ENCODE measurements at places on chromosomes 6 and 20.
A peak's percentile ranks its signal among the peaks of the same experiment; 100 is the strongest.

GRCh38 chr6:125232466-125232865 is 69.3 kb downstream of the HDDC2 start:
- DNase-seq, result no peak

GRCh38 chr20:37523911-37524700 is 3.1 kb downstream of the NNAT start:
- DNase-seq, result no peak

DNA sequence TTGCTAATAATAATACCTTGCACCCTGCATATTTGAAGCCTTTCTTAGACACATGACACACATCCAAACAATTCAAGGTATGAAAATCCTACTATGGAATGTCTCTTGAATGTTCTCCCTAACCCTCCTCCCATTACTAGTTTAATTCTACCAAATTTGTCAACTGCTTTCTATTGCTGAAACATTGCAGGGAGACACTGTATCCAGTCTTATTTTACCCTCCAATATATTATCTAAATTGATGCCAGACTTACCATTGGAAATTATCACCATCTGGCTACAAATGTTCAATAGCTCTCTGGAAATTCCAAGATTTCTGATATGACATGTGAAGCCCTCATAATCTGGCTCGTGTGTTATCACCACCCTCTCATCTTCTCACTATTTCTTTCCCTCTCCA is 1027.3 kb upstream of the CITED2 start:
- DNase-seq, result no peak

DNA sequence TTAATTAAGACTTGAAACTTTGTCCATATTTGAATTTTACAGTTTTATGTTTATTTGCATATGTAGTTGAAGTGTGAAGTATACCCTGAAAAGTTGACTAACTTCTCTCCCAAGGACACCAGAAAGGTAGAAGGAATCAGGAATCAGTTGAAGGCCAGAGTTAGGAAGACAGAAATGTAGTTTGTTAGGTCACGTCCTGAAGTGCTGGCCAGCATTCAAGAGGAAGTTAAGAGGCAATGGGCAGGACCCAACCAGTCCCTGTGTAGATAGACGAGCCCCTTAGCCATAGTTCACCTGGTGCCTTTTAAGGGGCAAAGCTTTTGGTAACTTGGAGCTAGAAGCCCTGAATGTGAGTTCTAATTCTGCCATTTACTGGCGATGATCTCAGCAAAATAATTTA is 250.4 kb upstream of the KCNQ5 start:
- no peak for DNase-seq

DNA sequence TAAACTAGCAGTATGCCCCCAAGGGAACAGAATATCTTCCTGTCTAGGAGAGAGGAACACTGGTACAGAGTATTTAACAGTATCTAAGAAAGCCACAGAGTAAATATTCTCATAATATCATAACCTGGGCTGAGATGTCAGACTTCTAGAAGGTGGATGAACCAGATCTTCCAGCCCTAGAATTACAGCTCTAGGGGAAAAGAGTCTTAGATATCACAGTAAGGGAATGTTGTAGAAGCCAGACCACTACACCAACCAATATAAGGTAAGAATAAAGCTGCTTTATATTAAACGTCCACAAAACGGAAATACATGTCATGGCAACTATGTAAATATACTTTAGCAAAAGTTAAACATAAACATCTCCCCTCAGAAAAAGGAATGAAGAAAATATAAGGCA is 12.4 kb downstream of the SERINC1 start:
- no peak for DNase-seq

- no peak for DNase-seq
These were observed 19.6 kb downstream of the TFAP2A start for GRCh38 chr6:10395171-10395703.

DNA sequence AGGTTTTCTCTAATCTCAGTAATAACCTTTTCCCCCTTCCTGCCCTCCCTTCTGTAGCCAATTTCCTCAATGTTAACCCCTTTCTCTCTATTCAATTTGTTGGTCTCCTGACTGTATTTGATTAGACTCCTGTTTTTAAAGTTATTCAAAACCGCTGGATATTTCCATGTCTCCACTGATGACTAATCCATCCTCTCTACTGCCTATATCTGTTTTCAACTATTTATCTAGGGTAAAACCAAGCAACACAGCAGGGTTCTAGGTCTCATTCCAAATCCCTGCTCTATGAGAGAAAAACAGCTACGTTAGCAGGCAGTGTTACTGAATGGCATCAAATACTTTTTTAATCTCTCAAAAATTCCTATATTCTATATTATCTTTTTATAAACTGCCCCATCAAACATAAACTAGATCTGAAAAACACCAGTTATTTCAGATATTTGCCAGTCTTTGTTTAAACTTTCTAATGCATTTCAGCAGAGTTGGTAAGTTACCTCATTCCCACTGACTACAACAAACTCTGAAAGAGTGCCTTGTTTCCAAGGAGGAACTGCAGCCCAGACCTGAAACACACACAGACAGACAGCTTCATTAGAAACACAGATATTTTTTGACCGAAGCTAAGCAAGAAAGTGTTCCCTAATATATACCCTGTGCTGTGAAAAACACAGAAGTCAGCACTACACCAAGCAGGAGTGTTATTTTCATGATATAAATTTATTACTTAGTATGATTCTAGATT is 8.2 kb downstream of the RTN4IP1 start:
- no peak for DNase-seq

GRCh38 chr20:19381947-19382346 is 169.5 kb downstream of the SLC24A3 start:
- DNase-seq, result no peak

GRCh38 chr6:143561105-143561704 is 49.7 kb upstream of the FUCA2 start:
- no peak for DNase-seq

DNA sequence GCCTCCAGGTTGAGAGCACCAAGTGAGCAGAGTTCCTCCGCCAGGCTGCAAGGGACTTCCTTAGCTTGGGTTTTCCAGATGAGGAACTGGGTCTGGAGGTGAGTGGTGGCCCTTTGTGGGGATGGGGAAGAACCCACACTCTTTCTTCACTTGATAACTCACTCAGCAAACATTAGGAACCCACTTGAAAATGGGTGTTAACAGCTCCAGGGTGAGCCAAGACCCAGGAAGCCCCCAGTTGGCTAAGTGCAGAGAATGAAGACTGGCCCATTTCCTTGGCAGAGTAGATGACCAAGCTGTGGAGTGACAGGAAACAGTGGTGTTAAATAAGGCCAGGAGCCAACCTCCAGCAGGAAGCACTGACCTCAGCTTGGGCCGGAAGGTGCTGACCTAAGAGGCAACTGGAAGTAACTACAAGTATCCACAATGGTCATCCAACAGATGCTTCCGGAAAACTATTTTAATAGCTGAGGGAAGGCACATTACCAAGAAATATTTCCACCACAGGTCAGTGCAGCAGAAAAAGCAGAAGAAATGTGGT is 22.7 kb downstream of the MRPL14 start:
- DNase-seq, result no peak

GRCh38 chr6:46440141-46440540 is 51.1 kb downstream of the RCAN2 start:
- DNase-seq, result no peak

DNA sequence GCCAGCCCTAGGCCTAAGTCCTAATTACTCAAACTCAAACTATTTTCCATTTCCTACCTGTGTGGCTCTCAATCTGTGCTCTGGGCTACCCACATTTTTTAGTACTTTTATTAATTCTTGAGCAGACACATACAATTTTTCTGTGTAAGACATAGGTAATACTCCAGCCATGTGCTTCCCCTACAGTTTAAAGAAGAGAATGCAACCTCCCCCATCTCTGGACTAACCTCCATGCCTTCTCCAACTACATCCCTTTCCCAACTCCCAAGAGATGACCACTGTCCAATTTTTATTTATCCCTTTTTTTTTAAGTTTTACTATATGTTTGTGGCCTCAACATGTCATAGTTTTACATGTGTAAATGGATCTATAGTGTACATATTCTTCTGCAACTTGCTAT is 5.8 kb downstream of the HMGN4 start:
- no peak for DNase-seq

DNA sequence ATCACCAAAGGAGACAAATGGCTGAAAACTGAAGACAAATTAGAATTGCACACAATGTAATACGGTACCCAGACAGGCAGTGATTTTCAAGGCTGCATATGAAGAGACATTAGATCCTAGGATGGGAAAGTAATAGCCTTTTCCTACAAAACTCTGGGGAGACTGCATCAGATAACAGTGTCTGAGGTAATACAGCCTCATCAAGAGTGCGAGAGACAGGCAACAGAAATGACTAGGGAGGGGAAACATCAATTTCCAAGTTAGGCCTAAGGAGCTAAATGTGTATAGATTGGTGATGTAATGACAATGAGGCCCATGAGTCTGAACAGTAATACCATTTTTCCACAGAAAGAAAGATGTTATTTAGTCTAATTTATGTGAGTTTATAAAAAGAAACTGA is 200.3 kb downstream of the HTR1B start:
- no peak for DNase-seq

- DNase-seq, result no peak
These were observed 185.5 kb downstream of the PREX1 start for GRCh38 chr20:48642105-48642880.

DNA sequence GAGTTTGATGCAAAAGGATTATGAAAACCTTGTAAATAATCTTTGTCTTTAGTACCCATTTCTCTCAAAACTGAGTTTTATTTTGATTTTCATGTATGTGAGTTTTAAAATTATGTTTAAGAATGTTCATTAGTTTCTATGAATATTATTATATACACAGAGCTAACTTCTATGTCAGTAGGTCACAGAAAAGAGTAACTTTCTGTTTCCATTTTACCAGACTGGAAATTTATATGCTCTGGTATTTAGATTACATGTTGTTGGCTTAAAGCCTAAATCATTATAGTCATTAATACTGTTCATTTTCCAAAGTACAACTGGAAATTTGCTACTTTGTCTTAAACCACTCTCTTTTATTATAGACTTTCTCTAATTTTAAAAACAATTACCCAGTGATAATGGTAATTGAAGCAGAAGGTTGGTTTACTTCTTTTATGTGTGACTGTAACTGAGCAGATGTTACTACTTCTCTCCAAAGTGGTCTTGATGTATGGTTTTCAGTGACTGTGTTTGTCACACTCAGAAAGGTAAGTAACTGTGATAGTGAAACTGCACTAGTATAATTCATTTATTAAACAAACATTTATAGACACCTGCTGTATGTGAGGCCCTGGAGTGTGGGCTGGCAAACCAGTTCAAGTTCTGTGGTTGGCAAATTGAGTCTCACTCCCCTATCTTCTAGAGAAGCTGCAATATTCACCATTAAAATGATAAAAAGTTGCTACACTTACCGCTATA is 13.2 kb downstream of the CRYBG1 start:
- DNase-seq, result no peak

DNA sequence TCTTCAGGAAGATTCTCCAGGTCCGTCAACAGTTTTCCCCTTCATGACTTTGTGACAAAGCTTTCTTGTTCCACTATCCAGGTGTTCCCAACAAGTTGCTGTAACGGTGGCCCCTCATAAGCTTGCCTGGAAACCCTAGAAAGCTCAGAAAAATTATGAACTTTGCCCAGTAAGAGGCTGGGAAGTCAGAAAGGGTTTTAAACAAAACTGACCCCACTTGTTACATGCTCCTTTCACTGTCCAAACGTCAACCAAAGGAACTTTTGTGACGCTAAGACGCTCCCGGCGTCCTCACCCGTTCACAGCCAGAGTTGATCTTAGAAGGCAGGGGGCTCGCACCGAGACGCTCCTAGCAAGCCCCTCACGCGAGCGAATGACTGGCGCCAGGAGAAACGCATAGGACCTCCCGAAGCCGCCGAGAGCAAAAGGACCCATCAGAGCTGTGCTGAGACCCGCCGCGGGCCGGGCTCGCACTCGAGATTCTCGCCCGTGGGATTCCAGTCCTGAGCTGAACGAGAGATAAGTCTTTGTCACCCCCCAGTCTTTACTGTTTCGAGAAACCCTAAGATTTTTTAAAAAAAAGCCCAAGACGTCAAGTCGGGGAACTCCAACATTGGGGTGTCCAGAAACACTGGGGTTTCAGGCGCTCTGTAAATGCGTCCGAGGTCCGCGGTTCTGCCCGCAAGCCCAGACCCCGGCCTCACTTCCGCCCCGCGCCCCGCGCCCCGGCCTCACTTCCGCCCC is 544 bp upstream of the ACAT2 start:
- no peak for DNase-seq

- DNase-seq, result no peak
These were observed 207.4 kb downstream of the BMP2 start for GRCh38 chr20:6974838-6975237.

DNA sequence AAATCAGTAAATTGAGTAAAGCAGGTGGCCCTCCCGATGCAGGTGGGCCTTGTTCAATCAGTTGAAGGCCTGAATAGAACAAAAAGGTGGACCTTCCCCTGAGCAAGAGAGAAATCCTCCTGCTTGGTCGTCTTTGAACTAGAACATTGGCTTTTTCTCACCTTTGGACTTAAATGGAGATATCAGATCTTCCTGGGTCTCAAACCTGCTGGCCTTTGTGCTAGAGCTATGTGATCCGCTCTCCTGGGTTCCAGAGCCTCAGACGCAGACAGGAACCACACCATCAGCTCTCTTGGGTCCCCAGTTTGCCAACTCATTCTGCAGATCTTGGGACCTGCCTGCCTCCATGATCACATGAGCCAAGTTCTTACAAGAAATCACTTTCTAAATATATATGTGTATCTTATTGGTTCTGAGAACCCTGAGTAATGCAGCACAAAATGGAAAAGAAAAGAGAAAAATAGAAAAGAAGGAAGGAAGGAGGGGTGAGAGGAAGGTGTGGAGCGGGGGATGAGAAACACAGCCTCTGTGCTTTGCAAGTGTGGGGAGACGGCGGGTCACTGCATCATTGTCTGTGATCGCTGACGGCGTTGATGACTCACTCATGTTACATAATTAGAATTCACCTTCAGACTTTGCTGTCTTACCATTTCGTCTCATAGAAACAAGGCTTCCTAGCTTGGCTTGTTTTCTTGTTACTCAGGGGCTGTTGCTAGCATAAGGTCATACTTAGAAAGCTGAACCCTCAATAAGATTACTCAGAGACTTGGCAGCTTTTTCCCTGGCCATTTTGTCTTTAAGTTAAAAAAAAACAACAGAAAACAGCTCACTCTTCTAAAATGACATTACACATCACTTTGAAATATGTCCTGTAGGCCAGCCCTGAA is 85.7 kb upstream of the NEDD9 start:
- peak; percentile 48 for DNase-seq

- no peak for DNase-seq
These were observed 65.6 kb downstream of the THBS2 start for GRCh38 chr6:169188051-169188470.
